ENCODE measurements at places on chromosomes 2 and 18. TPM values are rescaled to one million over a fixed set of nuclear protein-coding genes. Genes with fewer than 3 reads are reported as not detected.
A peak's percentile ranks its signal among the peaks of the same experiment; 100 is the strongest.

DNA sequence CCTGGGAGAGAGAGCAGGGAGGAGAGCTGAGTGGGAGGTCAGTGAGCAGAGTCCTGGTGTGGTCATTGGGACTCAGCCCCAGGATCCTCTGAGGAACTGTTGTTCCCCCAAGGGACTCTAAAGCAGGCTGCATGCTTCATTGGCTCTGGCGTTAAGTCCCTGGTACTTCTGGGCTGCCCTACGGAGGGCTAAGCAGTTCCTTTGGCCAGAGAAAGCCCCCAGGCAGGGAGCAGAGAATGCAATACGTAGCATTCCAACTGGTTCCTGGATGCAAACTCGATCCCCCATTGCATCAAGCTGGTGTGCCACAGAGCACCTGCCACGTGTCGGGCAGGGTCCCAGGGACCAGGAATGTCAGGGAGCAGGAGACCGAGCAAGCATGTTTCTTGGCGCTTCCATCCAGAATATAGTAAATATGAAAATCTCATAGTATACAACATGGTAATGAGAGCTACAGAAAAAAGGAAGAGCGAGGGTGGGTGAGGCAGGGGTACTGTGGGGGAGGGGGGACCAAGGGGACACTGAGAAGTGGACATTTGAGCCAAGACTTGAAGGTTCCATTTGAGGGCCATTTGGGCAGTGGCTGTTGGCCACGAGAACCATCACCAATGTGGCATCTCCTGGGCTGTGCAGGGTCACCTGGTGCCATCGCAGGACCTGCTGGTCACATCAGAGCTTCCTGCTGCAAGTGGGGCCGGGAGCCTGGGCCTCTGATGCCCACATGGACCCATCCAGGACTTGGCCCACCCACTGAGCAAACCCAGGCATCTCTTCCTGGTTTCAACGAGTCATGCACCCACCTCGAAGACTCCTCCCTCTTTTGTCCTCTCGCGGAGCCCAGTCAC is 160.4 kb downstream of the ASB1 start:
- DNase-seq, result peak; percentile 62

The DSEL gene
- 0.22 TPM for polyA plus RNA-seq

GRCh38 chr18:2540575-2540974 is 30.7 kb downstream of the METTL4 start:
- DNase-seq, result no peak

DNA sequence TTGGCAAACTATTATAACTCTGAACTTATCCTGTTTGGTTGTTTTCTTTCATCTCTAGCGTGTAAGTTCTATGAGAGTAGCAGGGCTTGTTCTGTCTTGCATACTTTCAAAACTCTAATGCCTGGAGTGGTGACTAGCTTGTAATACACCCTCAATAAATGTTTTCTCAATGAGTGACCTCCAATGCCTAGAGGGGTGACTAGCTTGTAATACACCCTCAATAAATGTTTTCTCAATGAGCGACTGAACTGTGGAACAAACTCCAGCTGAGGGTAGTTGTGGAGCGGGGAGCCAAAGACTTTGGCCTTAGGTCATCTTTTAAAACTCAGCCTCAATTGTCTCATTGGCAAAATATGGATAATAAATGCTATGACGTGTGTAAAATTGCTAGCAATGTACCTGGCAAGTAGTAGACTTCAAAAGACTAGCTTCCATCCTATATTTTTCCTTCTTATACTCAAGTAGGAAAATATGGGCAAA is 1.8 kb downstream of the GPD2 start:
- no peak for DNase-seq

GRCh38 chr2:58427572-58428095 is 186.5 kb upstream of the FANCL start:
- no peak for DNase-seq

DNA sequence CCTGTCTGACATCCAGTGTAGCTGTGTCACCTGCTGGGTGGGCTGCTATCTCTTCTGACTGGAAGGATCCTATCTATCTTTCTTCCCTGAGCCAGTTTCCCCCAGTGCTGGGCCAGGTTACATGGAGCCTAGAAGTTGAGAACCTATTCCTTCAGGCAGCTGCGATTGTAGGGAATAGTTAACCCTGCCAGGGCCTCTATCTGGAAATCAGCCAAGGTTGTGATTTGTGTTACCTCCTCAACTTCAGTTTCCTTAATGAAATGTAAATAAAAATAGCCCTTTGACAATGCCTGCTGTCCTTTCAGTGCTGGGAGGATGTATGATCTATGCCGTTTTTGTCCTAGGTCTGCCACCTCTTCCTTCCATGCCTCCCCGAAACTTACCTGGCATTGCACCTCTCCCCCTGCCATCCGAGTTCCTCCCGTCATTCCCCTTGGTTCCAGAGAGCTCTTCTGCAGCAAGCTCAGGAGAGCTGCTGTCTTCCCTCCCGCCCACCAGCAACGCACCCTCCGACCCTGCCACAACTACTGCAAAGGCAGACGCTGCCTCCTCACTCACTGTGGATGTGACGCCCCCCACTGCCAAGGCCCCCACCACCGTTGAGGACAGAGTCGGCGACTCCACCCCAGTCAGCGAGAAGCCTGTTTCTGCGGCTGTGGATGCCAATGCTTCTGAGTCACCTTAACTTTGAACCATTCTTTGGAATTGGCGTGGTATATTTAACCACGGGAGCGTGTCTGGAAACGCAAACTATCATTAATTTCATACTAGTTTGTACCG is 36.6 kb downstream of the GORASP2 start:
- DNase-seq, result no peak

The MAPK4 gene
- polyA plus RNA-seq, result 0.03 TPM

DNA sequence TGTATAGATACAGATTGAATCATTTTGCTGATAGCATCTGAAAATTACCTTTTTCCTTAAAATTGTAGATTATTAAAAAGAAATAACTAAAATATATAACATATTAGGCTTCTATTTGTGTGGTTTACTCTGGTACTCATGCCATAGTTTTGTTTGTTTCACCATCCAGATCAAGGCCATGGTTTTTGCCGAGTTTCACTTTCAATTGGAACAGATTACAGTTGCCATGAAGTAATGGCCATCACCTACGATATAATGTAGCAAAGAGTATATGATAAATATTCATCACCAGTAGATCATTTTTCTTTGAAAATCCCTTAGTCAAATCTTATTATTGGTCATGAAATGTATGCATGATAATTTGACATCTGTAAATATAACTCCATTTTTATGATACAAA is 11.9 kb upstream of the DNAH7 start:
- no peak for DNase-seq
